Mammary epithelial cell (primary cell): ENCODE measurements at places on chromosomes 2 and 18. TPM values are rescaled to one million over a fixed set of nuclear protein-coding genes. Genes with fewer than 3 reads are reported as not detected.
A peak's percentile ranks its signal among the peaks of the same experiment; 100 is the strongest.

- DNase-seq: no peak
Measured at GRCh38 chr2:42105330-42106256, 57.8 kb downstream of the PKDCC start.

DNA sequence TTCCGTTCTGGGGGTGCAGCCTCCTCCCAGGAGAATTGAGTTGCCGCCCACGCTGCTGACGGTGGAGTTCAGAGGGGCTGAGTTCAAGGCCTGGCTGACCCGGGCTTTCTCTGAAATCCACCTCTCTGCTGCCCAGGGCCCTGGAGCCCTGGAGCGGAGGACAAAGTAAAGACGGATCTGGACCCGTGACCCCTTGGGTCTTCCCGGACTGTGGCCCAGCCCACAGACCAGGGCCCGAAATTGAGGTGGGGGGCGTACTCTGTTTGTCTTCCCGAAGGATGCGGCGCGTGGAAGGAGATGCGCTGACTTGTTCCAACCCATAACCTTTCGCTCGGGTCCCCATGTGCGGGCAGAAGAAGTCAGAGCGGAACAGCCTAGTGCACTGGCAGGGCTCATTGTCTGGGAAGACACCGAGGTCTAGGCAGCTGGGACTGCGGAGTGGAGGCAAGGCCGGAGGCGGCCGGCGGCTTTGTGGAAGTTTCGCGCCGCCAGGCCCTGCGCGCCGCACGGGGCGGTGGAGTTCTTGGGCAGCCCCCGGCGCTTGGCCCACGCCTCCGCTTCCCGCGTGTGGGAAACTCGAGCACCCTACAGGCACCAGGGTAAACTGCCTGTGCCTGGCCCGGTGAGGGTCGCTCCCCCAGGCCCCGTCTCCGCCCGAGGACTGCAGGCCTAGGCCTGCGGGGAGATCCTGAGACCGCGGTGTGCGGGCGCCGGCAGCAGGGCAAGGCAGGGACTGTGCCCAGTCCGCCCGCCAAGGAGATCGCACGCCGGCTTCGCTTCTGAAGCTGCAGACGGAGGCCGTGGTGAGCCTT, 9.8 kb downstream of the POU3F3 start:
- no peak for DNase-seq

DNA sequence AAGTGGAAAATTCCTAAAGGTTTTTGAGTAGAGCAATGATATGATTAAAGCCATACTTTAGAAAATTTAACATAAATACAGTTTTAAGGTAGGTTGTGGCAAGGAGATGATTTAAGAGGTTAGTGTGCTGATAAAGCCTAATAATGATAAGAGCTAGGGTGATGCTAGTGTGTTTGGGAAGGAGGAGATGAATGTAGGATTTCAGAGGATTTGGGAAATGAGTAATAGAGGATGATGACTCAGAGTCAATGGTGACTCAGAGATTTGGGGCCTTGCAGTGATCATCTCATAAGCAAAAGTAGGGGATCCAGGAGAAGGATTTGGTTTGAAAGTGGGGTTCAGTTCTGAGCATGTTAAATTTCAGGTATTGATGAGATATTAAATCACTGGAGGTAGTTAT, 23.3 kb downstream of the STAMBP start:
- DNase-seq: peak; percentile 77

DNA sequence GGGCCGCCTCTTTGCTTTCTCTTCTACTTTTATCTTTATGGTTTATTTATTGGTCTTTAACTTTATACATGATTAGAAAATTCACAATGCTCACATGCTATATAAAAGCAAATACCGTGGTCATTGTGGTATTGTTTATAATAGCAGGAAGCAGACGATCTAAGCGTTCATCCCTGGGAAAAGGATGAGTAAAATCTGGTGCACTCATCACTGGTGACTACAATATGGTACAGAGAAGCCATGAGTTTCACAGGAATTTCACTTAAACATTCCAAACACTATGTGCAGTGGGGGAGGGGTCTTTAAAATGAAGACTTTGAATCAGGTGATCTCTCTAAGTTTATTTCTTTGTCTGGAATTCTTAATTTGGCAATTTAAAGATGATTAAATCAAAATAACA, 97.9 kb downstream of the SCN3A start:
- DNase-seq: no peak

- DNase-seq: no peak
Measured at GRCh38 chr2:101398116-101398821, 11.0 kb upstream of the CREG2 start.

DNA sequence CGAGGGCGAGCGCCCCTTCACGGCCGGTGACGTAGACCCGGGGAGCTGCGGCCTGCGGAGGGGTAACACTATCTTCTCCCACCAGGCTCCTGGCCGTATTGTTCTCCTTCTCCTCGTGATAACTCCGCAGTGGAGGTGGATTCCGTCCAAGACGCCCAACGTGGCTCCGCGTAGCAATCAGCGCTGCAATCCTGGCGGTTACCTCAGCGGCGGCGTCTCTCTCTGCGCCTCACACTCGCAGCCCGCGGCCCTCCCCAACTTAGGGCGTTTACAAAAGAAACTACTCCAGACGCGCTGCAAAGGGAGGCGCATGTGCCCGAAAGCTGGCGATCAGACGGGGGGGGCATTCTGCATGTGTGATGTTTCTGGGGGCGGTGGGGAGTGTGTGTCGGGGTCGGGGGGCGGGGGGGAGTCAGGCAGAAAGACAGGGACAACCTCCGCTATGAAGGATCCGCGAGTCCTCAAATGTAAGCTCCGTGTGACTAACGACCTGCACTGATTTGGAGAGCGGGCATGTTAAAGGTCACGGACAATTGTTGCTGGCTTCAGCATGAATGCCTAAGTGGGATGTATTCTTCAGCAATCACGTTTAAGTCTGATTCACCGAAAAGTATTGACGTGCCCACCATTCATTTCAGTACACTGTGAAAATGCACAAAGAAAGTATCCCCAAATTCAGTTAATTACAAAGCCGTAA, 1.3 kb upstream of the ZNF516 start:
- DNase-seq: no peak

ESCO1 gene
- 16.2 TPM for total RNA-seq

- DNase-seq: no peak
Measured at GRCh38 chr2:47737191-47737975, 45.6 kb upstream of the MSH6 start.

GRCh38 chr2:7753777-7754176, 836.6 kb downstream of the RNF144A start:
- no peak for DNase-seq

- DNase-seq: no peak
Measured at GRCh38 chr2:132270981-132271546, 109.3 kb upstream of the ANKRD30BL start.
